Hematopoietic multipotent progenitor cell treated with erythropoietin and hydrocortisone succinate and interleukin-3 and kit ligand, for 8 days (in vitro differentiated cells): ENCODE measurements at places on chromosomes 1 and 21.
A peak's percentile ranks its signal among the peaks of the same experiment; 100 is the strongest.

- no peak for DNase-seq
Observed at GRCh38 chr1:203046984-203047630, 20.8 kb downstream of the PPFIA4 start.

- DNase-seq = no peak
Observed at GRCh38 chr1:184141361-184141880, 89.9 kb downstream of the TSEN15 start.

- DNase-seq = no peak
Observed at GRCh38 chr1:87791931-87792740, 463.5 kb downstream of the LMO4 start.

- peak; percentile 76 for DNase-seq
Observed at GRCh38 chr1:93437976-93438605, 9.8 kb upstream of the FNBP1L start.

- no peak for DNase-seq
Observed at GRCh38 chr1:2593251-2593878, 6.8 kb downstream of the PRXL2B start.

GRCh38 chr1:3348196-3348865 lies 106.1 kb upstream of the ARHGEF16 start:
- DNase-seq = no peak

DNA sequence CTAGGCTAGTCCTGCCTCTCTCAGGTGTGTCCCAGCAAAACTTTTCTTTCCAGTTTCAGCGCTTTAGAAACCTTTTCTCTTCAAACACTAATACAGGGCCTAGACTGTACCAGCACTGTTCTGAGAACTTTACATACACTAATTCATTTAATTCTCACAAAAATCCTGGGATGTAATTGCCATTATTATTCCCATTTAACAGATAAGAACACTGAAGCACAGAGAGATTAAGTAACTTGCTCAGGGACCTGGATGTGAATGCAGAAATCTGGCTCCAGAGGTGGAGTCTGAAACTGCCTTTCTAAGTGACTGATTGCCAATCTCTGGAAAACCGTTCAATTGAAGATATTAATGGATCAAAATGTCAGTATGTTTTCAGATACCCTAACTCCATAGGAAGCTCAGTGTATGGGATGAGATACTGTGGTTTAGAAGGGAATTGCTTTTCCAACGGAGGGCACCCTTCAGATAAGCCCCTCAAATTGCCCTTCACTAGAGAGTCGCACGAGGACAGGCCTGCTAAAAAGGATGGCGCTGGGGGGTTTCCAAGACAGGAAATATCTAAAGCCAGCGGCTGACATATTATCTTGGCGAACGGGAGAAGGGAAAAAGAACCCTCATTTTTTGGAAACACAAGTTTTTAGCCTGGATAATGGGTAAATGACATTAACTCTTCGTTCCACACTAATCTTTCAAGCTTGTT lies 698 bp upstream of the UCK2 start:
- DNase-seq = no peak

GRCh38 chr1:181334724-181335123 lies 148.6 kb upstream of the CACNA1E start:
- DNase-seq = no peak

- DNase-seq = peak; percentile 4
Observed at GRCh38 chr1:116909512-116910378, at the start of gene PTGFRN. Gene PTGFRN (plus strand): TSS chr1:116909916. CDS start chr1:116910204, 288 bp downstream.

DNA sequence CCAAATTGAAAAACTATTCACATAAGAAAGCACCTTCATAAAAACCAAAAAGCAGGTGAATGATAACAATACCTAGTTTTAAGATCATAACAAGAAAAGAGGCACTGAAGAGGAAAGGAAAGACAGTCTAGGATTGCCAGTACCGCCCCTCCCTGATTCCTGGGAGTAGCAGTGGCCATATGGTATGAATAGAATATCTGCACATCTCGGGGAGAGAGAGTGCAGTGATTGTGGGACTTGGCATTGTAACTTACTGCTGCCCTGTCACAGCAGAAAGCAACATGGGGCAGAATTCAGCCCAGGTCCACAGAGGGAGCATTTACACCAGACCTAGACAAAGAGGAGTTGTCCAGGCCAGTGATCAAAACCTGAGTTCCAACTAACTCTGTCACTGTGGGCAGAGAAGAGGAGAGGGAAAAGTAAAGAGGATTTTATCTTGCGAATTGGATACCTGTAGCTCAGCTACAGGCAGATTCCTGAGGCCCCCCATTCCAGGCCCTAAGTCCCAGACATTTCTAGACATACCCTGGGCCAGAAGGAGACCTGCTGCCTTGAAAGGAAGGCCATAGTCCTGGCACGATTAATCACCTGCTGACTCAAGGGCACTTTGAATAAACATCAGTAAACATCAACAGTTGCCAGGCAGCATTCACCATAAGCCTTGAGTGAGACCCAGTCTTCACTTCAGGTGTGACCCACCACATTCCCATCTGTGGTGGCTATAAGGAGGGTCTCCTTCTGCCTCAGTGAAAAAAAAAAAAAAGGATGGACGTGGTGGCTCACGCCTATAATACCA lies 397.5 kb downstream of the TGFB2 start:
- DNase-seq = no peak

GRCh38 chr1:165542015-165542631 lies 1.7 kb upstream of the LRRC52 start:
- no peak for DNase-seq

- DNase-seq = no peak
Observed at GRCh38 chr1:61647142-61647541, 77.8 kb downstream of the TM2D1 start.

DNA sequence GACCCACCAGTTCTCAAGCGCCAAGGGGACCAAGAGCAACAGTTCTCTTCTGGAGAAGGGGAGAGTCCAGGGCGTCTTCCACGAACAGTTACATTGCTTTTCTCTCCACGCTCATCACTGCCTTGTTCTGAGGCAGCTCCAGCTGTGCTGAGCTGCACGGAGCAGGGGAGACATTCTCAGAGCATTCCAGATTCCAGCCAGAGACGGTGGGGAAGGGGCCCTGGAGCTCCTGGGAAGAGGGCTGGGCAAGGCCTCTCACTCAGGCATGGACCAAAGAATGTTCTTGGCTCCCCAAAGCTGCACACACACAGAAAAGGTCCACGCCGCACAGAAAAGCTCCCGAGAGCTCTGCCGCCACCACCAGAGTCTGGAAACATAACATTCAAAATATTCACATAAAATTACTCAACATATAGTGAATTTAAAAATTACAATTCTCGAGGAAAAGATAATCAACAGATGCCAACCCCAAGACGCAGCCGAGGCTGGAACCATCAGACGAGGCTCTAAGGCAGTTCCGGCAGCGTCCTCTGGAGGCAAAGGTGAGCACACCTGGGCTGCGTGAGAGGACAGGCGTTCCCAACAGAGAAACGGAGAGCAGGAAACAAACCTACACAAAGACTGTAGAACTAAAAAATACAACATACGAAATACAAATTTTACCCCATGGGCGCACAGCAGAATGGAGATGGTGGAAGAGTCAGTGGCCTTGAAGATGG lies 40.5 kb downstream of the UBE2G2 start:
- DNase-seq = no peak

DNA sequence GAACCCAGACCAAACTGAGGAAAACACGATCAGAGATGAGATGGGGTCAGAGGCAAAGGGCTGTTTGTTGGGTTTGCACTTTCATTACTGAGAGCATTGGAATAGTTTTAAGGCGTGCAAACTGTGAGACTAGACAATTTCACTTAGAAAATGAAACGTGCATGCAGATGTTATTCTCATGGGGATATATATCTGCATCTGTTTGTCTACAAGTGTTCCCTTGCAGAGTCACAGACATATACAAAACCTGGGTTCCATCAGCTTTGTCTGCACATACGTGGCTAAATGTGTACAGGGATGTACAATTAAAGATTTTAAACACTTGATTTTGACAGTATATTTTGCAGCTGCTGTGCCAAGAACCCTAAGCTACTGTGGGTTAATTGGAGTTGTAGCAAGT lies 355.4 kb downstream of the KIF26B start:
- DNase-seq = no peak

- DNase-seq = no peak
Observed at GRCh38 chr21:19529031-19529430, 1125.4 kb upstream of the TMPRSS15 start.

- DNase-seq = peak; percentile 67
Observed at GRCh38 chr1:203287109-203287893, 18.0 kb upstream of the BTG2 start.

DNA sequence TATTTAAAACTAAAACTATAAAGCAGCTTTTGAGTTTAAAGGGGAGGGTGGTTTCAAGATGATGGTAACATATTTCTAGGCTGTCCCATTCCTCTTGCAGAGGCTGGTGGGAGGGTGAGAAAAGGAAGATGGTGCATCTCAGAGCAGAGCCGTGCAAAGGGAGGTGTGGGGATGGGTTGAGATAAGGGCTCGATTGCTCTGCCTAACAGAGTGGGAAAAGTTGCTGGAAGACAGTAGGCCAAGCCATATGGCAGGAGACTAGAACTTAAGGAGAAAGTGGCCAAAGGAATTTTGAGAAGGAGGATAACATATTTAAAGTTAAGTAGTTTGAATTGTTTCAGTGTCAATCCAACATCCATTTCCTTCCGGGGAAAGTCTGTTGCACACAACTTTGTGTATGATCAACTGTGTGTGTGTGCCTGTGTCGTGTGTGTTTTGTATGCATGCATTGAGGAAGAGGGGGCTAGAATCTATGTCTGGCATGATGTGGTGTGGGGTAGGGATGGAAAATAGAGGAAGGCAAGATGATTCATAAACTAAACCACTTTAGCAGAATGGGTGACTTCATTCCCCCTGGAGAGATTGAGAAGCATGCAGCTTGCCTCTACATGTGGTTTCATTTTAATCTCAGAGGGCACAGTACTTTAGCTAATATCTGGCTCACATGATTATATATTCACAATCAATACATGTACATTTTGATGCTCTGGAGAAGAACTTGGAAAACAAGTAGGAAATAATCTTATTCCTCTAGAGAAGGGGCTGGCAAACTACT lies 145.0 kb upstream of the DNAH14 start:
- DNase-seq = no peak

DNA sequence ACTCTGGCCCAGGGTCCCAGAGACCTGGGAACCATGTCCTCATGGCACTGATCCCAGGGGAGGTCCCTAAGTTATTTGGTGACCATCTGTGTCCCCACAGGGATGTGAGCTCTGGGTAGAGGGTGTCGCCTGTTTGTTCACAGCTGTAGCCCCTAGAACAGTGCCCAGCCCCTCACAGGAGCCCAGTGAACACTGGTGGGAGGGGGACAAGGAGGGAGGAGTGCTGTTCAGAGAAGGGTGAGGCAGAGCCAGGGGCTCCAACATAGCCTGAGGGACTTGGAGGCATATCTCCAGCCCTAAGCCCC lies 450.4 kb downstream of the MATN1 start:
- no peak for DNase-seq

- no peak for DNase-seq
Observed at GRCh38 chr1:87723193-87723592, 394.5 kb downstream of the LMO4 start.

- DNase-seq = no peak
Observed at GRCh38 chr21:45056296-45056904, 18.0 kb upstream of the ADARB1 start.

DNA sequence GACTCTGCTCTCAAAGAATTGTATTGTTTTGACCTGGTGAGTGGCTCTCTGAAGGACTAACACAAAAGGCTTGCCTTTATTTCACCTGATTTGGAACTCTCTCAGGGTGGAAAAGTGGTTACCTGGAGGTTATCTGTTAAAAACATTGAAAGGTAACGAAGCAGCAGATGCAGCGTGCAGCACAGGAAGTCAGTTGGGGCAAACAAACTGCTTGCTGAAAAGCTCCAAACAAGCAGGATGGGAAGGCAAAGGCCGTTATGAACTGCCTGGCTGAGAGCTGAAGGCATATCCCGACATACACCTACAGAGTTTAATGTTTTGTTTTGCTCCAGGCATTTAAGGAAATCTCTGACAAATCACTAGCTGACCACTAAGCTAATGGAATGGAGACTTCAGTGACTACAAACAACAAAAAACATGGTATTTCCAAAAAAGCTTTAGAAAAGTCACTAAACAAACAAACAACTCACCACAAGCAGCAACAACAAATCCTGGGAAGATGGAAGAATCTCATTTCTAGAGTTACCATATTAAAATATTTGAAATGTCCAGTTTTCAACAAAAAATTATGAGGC lies 44.3 kb upstream of the BATF3 start:
- DNase-seq = no peak

DNA sequence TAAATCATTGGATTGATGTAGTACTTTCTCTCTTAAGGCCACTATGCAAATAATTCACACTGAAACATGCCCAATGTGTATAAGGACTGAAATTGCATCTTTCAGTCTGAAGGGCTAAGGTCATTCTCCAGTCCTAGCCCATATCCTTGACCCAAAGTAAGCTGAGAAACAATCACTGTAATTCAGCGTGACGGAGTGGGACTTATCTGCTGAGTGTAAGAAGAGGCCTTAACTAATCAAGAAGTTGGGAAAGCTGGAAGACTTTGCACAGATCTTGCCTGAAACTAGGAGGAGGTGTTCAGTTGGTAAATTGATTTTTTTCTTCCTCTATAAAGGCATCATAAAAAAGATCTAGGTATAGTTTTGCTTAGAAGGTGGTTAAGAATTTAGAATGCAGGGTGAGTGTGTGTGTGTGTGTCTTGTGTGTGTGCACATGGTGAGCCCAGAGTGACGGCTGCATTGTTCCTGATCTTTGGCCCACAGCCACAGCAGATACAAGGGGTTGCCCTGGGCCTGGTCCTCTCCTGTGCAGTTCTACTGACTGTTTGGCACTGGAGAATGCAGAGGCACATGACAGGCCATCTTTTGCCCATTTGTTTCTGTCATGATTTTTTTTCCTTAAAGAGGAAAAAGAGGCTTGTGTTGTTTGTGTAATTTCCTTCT lies 13.3 kb upstream of the PPP2R5A start:
- DNase-seq = no peak

DNA sequence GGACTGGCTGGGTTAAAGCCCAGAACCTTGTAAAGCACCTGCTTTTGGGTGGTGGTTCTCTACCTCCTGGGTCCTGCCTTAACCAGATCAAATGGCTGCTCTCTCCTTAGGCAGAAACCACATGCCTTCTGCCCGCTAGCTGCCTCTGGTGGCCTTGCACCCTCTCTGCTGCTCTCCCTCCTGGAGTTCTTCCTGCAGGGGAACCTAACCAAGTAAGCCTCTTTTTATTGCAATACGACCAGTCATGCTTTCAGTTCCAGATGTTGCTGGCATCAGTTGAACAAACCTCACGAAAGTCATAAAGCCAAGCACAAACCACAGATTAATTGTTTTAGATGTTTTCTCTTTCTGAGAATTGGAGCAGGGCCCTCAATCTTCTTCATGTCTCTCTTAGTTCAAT lies 118.9 kb downstream of the GDAP2 start:
- DNase-seq = no peak

GRCh38 chr1:192171123-192171522 lies 12.9 kb downstream of the RGS18 start:
- peak; percentile 43 for DNase-seq
